ENCODE measurements at places on chromosomes 12 and 14.

GRCh38 chr14:95533822-95534221 is 1.0 kb upstream of the GLRX5 start:
- DNase-seq, result no peak

- DNase-seq, result no peak
Measured at GRCh38 chr12:31507966-31508365, 83.0 kb downstream of the DENND5B start.

DNA sequence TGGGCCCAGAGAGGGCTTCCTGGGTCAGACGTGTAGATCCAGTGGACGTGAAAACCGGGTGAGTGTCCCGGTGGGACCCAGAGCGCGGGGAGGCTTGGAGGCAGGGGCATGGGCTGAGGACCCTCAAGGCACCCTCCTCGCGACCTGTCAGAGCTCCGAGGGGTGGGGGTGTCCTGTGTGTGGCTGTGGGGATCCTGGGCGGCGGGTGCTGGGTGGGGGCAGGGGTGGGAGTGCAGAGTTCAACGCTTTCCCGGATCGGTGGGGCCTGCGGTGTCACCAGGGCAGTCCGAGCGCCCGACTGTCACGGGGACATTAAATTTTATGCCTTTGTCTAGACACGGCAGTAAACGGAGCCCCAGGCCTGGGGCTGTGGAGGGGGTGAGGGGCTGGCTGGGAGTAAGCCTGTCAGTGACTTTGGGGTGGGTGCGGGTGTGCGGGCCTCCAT is 1.0 kb downstream of the TMEM121 start:
- DNase-seq, result no peak

- no peak for DNase-seq
Measured at GRCh38 chr14:39873791-39874190, 441.6 kb upstream of the FBXO33 start.

- no peak for DNase-seq
Measured at GRCh38 chr12:109685574-109686447, 27.8 kb upstream of the FAM222A start.

GRCh38 chr14:23570806-23571483 is 3.4 kb upstream of the AP1G2 start:
- DNase-seq, result no peak

DNA sequence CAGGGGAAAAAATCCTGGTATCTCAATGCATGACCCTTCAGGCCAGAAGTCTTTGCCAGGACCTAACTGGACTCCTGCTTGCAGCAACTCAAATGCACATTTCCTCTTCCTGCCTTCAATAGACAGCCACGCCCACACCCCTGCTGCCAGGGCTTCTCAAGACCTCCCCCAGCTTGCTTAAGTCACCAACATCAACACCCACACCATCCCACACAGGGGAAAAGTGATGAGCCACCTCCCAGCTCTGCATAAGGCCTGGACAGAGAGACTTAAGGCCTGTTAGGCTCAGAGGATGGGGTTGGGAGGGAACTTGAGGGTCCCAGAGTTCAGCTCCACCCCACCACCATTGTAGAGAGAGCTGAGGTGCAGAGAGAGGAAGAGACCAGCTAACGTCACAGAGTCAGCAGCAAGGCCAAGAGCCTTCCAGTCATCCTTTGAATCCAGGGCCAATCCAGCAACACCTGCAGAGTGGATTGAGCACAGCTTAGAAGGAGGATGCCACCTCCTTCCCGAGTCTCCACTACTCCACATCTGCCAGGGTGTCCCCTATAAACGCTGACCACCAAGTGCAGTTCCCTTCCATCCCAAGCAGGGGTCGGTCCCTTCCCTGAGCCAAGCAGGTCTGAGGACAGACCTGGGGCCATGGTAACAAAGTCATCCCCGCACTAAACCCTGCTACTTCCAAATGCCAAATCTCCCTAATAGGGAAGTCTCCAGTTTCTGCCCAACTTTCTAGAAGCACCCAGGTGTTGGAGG is 50.0 kb downstream of the KDM2B start:
- peak; percentile 31 for DNase-seq

DNA sequence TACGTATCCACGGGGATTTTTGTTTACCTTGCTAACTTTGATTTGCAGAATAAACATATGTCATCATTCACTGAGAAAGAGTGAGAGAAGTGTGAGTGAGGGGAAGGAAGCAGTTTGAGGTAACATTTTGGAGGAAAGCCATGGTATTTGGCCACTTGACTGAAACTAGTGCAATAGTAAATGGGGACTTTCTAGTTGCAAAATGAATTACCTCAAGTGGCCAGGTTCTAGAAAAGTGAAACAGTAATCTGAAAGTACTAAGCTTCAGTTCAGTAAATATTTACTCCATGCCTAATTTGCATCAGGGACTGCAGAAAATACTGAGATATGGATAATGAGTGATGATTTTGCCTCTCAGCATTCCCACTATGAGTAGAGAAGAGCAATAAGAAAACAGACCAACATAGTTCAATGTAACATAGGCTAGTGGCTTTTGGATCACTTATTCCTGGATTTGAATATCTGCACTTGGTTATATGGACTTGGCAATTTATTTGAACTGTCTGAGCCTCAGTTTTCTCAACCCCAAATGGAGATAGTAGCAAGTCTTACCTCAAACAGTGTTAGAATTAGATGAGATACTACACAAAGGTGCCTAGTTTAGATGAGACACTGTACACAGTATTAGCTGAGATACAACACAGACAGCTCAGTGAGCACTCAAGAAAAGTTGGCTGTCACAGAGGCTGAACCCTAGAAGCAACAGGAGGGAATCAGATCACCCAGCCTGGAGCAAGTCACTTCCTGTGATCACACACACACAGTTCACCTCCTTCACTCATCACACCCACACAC is 439.1 kb downstream of the NPAS3 start:
- DNase-seq, result no peak

DNA sequence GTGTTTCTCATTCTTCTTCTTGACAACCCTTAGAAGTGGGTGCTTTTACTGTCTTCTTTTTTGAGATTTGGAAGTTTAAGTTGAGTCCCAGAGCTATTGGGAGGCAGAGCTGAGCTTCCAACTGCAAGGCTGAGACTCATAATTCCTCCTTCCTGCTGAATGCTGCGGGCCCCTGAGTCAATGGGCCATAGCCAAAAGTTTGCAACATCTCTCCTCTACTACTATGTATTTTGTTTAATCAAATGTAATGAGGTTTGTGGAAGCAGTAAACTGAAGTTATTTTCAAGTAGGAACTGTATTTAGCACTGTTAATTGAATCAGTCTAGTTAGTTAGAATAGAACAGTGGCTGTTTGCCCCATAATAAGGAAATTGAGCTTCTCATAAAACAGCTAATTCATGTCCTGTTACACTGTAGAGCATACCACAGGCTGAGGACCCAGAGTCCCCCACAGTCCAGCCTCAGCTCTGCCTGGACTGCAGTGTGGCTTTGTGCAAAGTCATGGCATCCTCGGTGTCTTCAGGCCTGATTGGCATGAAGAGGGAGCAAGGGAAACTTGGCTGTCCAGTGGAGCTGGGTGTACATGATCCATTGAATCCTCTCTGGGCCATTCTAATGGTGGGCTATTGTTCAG is 631.7 kb downstream of the VRK1 start:
- DNase-seq, result no peak

Data from stromal cell of bone marrow (primary cell).